ENCODE measurements at places on chromosomes 11 and 22.

- no peak for DNase-seq
Observed at GRCh38 chr11:119316016-119316728, 758 bp downstream of the MCAM start.

- no peak for DNase-seq
Observed at GRCh38 chr11:35605706-35606105, 12.6 kb upstream of the FJX1 start.

DNA sequence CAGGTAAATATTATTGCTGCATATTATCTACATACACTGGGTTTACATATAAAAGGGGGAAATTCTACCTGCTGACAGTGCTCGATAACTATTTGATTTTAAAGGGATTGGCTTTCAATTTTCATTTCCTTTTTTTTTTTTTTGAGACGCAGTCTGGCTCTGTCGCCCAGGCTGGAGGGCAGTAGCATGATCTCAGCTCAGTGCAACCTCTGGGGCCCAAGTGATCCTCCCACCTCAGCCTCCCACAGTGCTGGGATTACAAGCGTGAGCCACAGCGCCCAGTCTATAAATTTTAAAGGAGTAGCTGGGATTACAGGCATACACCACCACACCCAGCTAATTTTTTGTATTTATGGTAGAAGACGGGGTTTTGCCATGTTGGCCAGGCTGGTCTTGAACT is 3.2 kb upstream of the PCF11 start:
- DNase-seq, result no peak

- no peak for DNase-seq
Observed at GRCh38 chr11:108697872-108698473, 33.1 kb downstream of the DDX10 start.

GRCh38 chr11:60633645-60634044 is 65.8 kb upstream of the MS4A8 start:
- no peak for DNase-seq

- DNase-seq, result no peak
Observed at GRCh38 chr11:92227230-92227814, 2.7 kb downstream of the FAT3 start.

DNA sequence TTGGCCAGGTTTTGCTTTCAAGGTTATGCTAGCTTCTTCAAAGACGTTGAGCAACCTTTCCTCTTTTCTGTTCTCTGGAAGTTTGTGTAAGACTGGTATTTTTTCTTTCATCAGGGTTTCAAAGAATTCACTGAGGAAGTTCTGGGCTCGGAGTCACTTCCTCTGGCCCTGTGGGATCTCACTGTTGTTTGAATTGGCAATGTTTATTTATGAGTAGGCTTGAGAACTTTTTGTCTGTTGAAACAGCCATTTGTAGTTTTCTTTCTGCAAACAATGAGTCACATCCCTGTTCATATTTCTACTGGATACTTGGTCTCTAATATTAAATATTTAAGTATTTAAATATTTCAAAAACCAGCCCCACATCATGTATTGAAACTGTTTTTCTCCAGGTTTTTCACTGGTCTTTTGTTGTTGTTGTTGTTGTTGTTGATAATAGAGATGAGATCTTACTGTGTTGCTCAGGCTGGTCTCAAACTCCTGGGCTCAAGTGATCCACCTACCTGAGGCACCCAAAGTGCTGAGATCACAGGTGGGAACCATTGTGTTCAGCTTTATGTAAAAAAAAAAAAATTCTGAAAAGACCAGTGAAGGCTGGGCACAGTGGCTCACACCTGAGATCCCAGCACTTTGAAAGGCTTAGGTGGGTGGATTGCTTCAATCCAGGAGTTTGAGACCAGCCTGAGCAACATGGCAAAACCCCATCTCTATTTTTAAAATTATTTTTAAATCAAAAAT is 26.9 kb downstream of the SUSD2 start:
- DNase-seq, result peak; percentile 90

DNA sequence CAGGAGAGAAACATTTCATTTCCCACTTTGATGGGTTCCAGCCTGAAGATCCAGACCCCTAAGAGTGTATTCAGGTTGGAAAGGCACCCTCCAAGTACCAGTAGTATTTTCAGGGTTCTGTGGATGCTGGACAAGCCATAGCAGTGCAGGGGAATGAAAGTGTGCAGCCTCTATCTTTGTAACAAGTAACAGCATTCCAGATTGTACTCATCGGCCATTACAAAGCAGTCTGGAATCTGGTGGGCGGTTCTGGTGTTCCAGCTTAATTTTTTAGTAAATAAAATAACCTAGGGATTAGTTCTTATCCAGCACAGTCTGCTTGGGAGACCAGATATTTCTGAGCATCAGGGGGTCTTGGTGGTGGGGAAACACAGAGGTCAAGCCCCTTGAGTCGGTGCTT is 22.6 kb downstream of the APLNR start:
- peak; percentile 76 for DNase-seq

DNA sequence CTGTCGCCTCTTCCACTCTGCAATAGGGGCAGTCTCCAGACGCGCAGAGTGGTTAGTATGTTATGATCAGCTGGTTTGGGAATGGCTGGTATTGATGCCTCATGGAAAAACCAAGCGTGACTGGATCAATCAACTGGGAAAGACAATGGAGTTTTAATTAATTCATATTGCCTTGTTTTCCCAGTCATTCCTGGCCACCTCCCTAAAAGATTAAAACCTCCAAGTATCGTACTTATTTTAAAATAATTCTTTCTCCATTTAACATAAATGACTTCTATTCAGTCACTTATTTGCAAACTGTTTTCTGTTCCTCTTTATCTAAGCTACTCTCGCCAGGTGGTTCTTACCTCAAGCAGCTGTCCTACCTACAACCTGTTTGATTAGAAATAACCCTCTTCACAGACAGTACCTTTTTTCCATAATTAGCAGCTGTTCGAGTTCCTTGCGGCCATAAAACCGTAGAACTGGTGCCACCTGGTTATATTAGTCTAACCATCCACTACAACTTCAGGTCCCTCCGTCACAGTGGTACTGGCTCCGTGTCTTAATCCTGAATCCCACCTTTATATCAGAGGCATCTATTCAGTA is 898 bp downstream of the ZNF215 start:
- DNase-seq, result no peak

GRCh38 chr11:57072640-57073039 is 83.9 kb downstream of the OR5AK2 start:
- peak; percentile 93 for DNase-seq
